ENCODE measurements at places on chromosomes 16 and 17.

DNA sequence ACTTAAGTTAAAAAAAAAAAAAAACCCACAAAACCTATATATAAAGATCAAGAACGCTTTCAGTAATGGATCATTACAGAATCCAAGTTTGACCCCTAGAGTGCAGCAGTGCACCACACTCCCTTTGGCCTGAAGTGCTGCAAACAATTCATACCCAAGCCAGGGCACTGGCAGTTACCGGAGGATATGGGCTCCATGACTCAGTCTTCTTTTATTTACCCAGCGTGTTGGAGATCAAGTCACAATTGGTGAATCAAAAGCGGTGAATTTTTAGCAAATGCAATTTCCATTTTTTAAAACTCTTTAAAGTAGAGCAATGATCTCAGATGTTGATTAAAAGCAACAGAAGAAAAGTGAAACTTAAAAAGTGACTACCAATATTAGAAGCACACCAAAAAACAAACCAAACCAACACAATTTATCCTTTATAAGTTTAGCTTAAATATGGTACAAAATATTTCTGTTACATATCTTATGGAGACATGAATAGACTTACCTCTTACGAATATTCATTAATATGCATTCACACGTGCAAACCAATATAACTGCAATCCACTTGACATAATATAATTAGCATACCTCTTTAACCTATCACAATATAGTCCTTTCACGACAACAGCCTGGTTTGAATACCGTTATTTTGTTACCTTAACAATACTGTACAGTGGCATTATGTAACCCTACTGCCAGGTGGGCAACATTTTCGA, 46.3 kb downstream of the ZNF652 start:
- DNase-seq, result peak; percentile 38
- peaks cover 20% of the 10 kb centered on the region for H3K36me3 ChIP-seq
- H3K27me3 ChIP-seq, result no peaks in the 10 kb centered on the region
- H3K4me1 ChIP-seq, result peaks cover 26% of the 10 kb centered on the region
- peak overlapping the region; percentile 74 for H3K27ac ChIP-seq

- no peaks in the 10 kb centered on the region for H3K27me3 ChIP-seq
- peaks cover 93% of the 10 kb centered on the region for H3K36me3 ChIP-seq
- H3K27ac ChIP-seq, result peak overlapping the region; percentile 81
- peak overlapping the region; percentile 17 for H3K4me3 ChIP-seq
Observed at GRCh38 chr17:21019976-21020586, 22.7 kb downstream of the USP22 start.

DNA sequence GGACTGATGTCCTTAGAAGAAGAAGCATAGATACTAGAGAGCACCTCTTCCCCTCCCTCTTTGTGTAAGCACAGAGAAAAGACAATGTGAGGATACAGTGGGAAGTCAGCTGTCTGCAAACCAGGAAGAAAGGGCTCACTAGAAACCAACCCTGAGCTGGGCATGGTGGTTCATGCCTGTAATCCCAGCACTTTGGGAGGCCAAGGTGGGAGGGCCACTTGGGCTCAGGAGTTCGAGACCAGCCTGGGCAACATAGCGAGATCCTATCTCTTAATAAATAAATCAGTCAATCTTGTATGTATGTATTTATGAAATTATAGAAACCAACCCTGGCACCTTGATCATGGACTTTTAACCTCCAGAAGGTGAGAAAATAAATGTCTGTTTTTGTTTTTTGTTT, 118.3 kb downstream of the NPIPB5 start:
- H3K36me3 ChIP-seq, result no peaks in the 10 kb centered on the region
- no peak overlapping the region for H3K4me3 ChIP-seq
- H3K27ac ChIP-seq, result no peak overlapping the region
- no peak for DNase-seq
- peaks cover 6% of the 10 kb centered on the region for H3K27me3 ChIP-seq

DNA sequence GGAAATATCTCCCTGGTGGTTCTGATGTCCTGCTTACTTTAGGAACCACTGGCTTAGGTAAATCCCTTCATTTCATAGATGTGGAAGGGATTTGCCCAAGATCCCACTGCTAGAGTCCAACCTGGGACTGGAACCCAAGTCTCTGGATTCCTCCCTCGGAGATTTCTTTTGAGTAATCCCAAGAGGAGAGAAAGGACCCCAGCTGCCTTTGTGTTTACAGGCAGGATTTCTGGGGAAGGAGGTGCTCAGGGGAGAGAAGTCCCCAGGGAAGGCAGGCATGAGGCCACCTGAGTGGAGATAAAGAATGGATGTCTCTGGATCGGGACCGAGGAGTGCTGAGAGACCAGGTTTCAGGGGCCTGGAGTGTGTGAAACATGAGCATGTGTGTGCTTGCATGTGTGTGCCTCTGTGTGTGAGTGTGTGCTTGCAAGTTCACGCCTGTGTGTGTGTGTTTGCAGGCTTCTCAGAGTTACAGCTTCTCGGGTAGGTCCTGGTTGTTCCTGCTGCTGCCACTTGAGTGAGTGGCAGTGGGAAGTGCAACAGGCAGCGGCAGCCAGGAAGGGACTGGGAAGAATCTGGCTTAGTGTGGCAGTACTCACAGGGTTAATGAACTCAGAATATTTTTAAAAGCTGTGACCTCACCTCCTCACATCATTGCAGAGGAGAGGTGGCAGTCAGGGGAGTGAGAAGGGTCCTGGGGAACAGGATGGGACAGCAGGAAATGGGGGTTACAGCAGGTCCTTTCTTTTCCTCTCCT, 2.2 kb downstream of the KCNH6 start:
- H3K36me3 ChIP-seq, result no peaks in the 10 kb centered on the region
- peaks cover 42% of the 10 kb centered on the region for H3K27me3 ChIP-seq
- H3K27ac ChIP-seq, result no peak overlapping the region
- no peaks in the 10 kb centered on the region for H3K4me1 ChIP-seq

DNA sequence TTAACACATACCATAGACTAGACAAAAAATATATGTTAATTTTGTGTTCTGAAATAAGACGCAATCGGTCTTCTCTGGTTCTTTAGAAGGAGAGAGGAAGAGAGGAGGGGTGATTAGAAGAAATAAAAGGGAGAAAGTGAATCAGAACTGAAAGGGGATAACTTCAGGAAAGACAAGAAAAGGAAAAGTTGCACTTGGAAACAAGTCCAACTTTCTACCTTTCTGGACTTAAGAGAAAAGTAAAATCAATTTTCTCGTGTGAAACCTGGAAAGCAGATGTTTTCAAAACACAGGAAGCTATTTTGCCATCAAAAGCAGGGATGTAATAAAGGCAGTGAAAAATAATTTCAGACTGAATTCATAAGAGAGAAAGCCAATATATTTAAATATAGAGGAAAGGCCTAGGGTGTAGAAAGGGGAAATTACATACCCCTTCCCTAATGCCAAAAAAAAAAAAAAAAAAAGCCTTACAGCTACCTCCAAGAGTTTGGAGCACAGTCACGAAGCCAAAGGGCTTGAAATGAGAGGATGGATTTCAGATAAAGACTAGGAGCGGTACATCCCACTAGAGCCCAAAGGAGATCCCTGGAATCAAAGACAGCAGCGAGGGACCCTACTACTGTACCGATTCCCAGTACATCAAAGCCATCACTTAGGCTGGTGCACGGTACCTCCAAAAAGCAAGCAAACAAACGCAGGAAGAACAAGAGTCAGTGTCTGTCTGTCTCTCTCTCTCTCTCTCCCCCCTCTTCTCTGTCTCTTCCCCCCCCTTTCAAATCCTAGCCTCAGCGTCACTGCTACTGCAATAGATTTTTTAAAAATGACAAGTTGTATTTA, 12.1 kb upstream of the ZFHX3 start:
- H3K27ac ChIP-seq, result no peak overlapping the region
- peaks cover 45% of the 10 kb centered on the region for H3K27me3 ChIP-seq
- peak overlapping the region; percentile 88 for H3K4me3 ChIP-seq
- DNase-seq, result no peak
